ENCODE measurements at places on chromosomes 4 and X.

GRCh38 chr4:182418054-182418734 lies 175.0 kb downstream of the TENM3 start:
- no peak for DNase-seq

DNA sequence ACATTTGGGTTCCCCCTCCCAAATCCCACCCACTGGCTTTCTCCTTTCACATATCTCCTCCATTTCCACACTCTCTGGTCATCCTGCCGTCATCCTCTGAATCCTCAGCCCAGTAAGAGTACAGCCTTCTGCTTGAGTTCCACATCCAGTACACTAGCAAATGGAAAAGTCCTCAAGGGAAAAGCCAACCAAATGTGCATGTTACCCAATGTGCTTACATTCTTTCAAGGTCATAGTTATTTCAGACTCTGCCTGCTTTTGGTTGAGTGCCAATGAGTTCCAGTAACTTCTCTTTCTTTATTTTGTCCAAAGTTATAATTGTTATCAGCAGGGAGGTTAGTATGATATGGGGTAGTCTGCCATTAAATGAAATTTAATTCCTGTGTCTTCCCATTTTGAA lies 78.1 kb downstream of the SRPX start:
- DNase-seq: no peak

GRCh38 chr4:8821151-8821950 lies 50.3 kb downstream of the HMX1 start:
- DNase-seq: no peak

GRCh38 chr4:75653845-75654503 lies 19.2 kb downstream of the G3BP2 start:
- no peak for DNase-seq

DNA sequence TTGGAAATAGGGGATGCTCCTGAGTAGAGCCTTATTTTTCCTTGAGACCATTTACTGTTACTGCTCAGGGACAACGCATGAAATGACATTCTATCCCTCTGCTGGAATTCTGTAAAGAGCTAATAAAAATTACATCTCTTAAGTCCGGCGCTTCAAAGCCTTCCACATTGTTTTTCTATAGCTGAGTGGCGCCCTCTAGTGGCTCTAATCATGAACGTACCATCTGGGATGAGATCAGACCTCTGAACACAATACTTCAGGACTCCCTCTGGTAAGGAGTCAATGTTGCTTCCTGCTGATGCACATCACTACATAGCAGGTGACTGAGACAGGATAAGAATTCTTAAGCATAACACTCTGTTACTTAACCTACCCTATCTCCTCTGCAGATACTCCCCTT lies 6.0 kb downstream of the HMGN5 start:
- peak; percentile 11 for DNase-seq

DNA sequence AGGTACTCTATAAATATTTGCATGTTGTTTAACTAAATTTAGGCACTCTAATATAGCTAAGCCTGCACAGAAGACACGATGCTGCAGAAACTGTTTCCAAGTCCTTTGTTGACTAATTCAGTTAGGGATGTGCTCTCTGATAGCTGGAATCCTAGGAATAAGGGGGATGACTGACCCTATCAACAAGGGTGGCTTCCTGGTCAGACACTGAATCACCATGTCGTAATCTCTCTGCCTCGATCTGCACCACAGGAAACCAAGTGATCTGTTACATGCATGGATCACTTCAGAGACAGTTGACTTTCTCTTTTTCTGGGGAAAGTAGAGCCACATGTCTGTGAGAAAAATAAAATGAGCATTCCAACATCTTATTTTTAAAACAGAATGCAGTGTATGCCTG lies 169.1 kb downstream of the GUCY2F start:
- no peak for DNase-seq

DNA sequence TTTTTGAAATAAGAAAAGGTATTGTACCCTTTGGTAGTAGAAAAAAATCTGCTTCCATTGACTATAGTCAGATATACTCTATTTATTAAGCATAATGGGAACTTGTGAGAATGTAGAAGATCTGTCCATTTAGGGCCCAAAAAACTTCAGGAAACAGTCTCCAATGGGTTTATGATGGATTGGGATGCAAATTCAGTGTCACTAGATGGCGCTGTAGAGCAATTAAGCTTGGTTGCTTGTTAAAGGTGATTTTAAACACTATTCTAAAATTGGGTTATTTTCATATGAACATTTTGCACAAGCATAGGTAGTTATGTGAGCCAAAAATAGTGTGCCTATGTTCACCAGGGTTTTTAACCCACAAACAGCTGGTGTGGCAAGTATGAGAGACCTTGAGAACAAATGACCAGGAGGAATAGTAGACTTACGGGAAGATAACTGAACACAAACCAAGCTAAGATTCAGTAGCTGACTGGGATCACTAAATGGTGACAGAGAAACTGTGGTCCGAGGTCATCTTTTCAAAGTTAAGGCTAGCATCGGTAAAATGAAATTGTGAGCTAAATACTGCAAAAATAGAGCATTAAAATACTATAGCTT lies 80.3 kb upstream of the LSM6 start:
- DNase-seq: no peak

- DNase-seq: no peak
These were observed 2390.9 kb downstream of the PCDH7 start for GRCh38 chr4:33111117-33111516.

DNA sequence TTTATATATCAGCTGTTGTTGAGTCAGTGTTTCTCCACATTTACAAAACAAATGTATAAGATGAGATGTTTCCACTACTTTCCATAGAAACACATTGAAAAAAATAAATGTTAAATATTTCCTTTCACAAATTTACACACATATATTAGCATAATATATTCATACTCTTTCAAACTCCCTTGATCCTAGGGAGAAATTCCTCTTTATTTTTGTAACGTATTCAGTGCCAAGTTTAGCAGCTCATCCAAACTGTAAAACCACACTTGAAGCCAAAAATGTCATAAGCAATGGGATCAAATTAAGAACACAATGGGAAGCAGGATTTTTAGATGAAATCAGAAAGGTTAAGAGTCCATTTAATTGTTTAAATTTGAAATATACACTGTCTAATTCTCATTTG lies 381.1 kb upstream of the MAD2L1 start:
- no peak for DNase-seq

- DNase-seq: no peak
These were observed 114.7 kb downstream of the PRKX start for GRCh38 chrX:3598709-3599108.

DNA sequence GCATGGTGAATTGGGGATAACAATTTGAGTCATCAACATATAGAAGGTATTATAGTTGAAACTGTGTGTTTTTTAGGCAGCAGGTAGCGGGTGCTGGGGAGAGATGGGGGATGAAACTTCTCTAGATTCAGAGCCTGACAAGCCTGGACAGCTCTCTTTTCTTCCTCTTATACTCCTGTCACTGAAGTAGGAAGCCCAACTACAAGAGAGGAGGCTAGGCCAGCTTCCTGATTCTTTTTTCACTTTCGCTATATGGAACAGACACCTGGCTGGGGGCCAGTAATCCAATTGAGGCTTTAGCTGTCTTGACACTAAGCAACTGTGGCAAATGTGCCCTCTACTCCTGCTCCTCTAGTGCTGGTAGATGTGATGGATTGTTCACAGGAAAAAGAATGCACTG lies 69.2 kb downstream of the PHKA1 start:
- no peak for DNase-seq

- no peak for DNase-seq
These were observed 6.9 kb downstream of the DGKQ start for GRCh38 chr4:966266-967112.

DNA sequence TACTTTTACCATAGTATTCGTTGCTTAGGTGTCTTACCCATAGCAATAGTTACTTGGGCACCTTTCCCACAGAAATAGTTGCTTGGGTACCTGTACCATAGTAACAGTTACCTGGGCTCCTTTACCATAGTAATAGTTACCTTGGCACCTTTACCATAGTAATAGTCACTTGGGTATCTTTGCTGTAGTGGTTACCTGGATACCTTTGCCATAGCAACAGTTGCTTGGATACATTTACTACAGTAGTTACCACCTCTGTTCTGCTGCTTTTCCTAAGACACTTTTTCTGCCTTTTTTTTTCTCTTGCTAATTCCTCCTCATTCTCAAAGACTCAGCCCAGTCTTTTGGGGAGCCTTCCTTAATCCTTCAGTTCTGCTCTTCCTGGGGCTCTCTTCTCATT lies 272.8 kb upstream of the PUDP start:
- no peak for DNase-seq

- no peak for DNase-seq
These were observed 192.4 kb upstream of the GPC4 start for GRCh38 chrX:133607419-133608348.

GRCh38 chrX:118928151-118928550 lies 46.3 kb upstream of the LONRF3 start:
- no peak for DNase-seq

- no peak for DNase-seq
These were observed 29.1 kb downstream of the STAG2 start for GRCh38 chrX:123990602-123991001.

DNA sequence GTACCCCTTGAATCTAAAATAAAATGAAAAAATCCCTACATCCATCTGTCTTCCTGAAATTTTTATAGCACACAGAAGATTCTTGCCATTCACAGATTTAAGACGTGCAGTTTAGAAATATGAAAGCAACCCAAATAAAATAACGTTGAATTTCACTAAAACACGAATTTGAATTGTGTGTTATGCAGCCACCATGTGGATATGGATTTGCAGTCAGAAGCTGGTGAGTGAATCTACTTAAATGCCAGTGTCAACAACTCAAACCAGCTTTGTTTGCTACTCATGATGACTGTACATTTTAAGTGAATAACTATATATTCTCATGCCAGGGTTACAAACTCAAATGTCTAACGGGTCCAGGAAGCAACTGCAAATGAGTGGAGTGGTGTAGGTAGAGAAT lies 173.0 kb upstream of the HAND2 start:
- no peak for DNase-seq

DNA sequence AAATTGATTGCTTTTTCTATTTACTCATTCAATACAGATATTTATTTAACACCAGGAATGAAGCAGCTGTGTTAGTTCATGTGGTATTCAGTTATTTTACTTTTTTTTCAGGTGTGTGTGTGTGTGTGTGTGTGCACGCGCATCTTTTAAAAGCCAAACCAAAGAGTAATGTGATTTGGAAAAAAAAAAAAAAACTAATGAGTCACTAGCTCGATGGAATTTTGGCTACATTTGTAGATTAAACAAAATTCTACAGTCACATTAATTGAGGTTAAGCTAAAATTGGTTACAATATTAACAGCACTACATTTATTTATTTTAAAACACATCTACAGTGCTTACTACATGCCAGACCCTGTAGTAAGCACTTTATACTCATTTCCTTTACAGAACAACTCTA lies 66.8 kb downstream of the HHIP start:
- no peak for DNase-seq

DNA sequence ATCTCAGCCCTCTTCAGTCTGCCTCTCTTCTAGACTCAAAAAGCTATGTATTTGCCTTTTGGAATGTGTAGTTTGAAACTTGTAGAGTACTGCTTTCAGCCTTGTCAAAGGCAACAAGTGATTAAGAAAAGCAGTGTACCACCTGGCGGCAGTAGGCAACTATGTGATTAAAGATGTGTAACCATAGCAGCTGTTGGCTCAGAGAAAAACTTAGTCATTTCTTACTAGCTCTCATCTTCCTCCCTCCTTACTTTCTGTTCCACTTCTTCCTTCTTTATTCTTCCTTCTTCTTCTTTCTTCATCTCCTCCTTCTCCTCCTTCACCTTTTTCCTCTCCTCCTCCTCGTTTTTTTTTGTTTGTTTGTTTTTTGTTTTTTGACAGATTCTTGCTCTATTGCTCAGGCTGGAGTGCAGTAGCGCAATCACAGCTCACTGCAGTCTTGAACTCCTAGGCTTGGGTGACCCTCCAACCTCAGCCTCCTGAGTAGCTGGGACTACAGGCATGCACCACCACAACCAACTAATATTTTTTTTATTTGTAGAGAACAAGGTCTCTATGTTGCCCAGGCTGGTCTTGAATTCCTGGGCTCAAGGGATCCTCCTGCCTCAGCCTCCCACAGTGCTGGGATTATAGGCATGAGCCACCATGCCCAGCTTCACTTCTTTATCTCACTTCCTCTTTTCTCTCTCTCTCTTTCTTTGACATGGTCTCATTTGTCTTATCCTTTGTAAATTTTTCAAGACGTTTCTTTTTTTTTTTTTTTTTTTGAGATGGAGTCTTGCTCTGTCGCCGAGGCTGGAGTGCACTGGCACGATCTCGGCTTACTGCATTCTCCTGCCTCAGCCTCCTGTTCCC lies 32.6 kb downstream of the ABHD18 start:
- DNase-seq: no peak

DNA sequence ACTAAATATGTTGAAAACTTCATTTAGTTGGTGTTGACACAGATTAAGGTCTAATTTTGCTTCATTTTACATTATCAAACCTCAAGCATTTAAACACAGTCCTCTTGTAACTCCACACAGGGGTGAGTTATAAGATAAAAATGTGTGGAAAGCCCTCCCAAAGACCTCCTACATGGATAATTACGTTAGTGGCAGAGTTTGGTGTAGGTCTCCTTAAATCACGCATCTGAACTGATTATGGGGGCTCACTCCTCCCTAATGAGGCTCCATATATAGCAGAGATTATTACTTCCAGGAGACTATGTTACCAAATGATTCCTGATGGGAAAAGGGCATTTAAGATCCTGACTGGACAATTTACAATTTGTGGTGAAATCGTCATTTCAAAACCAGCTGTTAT lies 32.2 kb upstream of the VCX3B start:
- no peak for DNase-seq

- DNase-seq: no peak
These were observed 268.6 kb upstream of the PCDH18 start for GRCh38 chr4:137800861-137801260.

DNA sequence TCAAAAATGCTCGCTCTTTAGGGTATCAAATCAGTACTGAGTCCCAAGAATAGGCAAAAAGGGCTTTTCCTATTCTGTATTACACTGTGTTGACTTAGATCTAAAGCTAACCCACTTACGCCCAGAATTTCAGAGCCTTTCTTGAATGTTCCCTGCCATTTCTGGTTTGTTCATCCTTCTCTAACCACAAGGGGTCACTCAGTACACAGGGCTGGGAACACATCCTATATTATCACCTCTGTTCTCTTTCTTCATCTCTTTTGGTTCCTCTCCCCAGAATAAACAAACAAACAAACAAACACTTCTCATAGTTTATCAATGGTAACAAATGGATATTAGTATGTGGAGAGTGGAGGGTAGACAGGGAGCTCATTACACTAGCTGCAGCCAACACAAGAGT lies 25.5 kb upstream of the MORC4 start:
- DNase-seq: no peak

GRCh38 chr4:118356731-118357130 lies 3.9 kb upstream of the PRSS12 start:
- DNase-seq: no peak

Data from stimulated activated CD4-positive, alpha-beta T cell treated with anti-CD3 and anti-CD28 coated beads, Interleukin-1b, Interleukin-23, amount 100 ng/mL, for 1 hour (primary cell).